ENCODE measurements at places on chromosomes 2 and 18.

- DNase-seq: no peak
These were observed 403 bp downstream of the TMEM127 start for GRCh38 chr2:96265349-96265839.

DNA sequence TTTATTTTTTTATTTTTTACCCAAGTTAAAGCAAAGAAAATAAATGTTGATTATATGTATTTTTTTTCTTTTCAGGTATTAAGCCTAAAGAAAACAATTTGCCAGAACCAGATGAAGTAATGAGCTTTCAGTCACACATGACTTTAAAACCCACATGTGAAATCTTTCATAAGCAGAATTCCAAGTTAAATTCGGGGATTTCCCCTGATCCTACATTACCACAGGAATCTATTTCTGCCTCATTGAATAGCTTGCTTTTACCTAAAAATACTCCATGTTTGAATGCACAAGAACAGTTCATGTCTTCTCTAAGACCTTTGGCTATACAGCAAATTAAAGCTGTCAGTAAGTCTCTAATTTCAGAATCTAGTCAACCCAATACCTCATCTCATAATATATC is 26.6 kb downstream of the GEN1 start:
- no peak for DNase-seq

DNA sequence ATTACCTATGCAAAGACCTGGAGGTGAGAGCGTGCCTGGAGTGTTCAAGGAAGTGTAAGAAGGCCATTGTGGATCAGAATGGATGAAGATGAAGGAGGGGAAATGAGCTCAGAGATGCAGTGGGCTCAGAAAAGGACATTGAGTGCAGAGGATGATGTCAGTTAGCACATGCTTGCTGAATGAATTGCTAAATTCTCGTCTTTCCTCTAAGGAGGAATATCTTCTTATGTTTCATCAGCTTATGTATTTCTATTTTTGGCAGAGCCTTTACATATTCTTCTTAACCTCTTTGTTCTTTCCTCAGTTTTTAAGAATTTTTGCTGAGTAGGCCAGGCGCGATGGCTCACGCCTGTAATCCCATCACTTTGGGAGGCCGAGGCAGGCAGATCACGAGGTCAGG is 30.9 kb downstream of the FAM171B start:
- no peak for DNase-seq

GRCh38 chr2:23622466-23622865 is 237.5 kb downstream of the KLHL29 start:
- no peak for DNase-seq

DNA sequence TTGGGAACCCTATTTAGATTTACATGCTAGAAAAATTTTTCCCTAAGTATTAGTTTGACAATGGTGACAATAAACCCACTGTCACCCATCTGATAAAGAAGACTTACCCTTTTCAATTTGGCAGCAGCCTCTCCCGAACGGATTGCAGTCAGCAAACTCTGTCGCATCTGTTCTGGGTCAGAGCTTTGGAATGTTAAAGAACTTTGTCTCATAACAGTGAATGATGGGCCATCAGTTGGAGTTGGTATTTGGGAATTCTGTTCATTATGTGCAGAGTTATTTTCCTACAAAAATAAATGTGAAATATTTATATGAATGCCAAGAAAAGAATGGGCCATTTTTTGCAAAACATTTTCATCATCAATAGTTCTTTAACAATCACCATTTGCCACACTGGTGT is 70.8 kb upstream of the GRB14 start:
- no peak for DNase-seq

DNA sequence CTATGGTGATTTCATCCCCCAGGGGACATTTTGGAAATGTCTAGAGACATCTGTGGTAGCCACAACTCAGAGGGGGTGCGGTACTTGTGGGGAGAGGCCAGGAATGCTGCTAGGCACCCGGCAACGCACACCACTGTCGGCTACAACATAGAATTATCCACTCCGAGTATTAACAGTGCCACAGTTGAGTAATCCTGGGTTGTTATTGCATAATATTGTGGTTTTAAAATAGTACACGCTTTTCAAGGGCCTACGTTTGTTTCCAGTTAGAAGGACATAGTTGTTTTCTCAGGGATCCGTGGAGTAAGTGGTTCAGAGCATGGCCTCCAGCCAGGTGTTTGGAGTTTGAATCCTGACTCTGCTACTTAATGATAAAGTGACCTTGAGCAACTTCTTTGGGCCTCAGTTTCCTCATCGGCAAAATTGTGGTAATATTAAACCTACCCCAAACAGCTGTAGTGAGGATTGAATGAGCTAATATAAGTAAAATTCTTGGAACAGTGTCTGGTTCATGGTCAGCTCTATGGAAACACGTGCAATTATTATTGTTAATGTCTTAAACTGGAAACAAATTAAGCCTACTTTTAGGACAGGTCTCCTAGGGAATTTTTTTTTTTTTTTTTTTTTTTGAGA is 24.5 kb downstream of the CYP27A1 start:
- no peak for DNase-seq

DNA sequence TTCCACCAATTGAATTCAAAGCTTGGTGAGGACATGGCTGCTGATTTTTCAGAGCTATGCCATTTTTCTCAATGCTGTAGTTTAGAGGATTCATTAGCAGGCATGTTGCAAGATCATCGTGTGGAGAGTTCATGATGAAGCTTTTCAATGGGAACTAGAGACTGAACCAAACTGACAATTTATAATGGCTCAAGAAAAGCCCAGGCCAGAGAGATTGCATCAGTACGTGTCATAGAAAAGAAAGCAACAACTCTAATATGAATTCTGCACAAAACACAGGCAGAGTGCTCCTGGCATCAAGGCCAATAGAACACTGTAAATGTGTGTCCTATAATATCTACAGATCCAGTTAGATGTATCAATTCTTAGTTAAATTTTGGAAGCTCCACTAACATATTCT is 477.6 kb downstream of the LRP1B start:
- no peak for DNase-seq

DNA sequence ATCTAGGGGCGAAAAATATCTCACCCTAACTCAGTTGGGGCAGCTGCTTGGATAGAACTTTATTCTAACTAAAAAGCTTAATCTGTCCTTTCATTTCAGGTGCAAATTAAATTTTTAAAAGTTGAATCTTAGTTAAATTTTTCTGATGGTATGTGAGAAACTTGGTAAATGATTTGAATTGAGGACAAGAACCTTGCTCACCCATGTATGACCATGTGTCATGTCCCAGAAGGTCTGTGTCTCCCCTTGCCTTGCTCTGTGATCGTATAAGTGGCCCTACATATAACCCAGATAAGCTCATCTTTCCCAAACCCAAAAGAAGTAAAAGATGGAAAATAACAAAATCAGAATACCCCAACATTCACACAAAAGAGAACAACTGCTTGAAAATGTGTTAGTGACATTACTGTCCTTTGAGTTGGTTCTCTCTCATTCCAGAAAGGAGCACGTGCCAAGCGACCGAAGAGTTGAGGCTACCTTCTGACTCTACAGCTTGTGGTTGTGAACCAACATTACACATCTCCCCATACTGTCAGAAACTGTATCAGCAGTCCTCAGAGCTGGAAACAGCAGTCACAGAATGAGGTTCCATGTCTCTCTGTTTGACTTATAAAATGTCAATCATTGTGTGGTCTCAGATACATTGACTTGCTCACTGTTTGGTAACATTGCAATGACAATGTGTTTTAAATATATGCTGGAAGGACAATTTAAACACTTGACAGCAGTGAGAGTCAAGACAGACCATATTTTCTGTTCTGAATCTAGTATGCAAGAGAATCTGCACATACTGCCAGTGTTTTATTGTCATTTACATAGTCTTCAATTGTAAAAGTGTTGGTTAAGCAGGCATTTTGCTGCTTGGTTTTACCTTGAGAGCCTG is 46.3 kb upstream of the TANK start:
- no peak for DNase-seq

DNA sequence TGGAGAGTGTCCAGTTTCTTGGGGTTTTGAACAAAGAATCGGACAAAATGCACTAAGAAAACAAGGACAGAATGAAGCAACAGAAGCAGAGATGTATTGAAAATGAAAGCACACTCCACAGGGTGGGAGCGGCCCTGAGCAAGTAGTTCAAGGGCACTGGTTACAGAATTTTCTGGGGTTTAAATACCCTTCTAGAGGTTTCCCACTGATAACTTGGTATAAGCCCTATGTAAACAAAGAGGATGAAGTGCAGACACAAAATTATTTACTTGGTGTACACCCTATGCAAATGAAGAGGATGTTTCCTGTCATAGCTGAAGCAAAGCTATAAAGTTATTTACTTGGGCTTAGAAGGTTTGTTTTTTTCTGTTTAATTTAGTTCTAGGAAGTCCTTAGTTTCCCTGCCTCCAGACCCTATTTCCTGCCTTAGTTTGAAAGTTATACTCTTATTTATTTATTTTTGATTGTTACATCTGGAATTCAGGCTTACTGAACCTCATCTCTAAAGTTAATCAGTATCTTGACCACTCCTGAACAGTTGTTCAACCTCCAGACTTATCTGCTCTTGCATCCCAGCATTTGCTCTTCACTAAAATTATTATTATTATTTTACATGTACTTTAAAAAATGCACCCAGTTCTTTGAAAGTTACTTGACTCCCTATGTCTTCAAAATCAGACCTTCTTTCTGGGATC is 193.5 kb downstream of the SPP2 start:
- DNase-seq: no peak

Data from C1 segment of cervical spinal cord (tissue), 14 donors.